ENCODE measurements at places on chromosomes 7 and 10. TPM values are rescaled to one million over a fixed set of nuclear protein-coding genes. Genes with fewer than 3 reads are reported as not detected.

Gene MACC1
- 22.3 TPM for total RNA-seq

Gene PLAC9
- 5.0 TPM for total RNA-seq

Gene TRIM74
- total RNA-seq: not detected

Gene NPC1L1
- not detected for total RNA-seq

Gene PIP
- 0.56 TPM for total RNA-seq
